ENCODE measurements at places on chromosomes 5 and 9. TPM values are rescaled to one million over a fixed set of nuclear protein-coding genes. Genes with fewer than 3 reads are reported as not detected.

Gene HNRNPAB
- 88.0 TPM for total RNA-seq

DNA sequence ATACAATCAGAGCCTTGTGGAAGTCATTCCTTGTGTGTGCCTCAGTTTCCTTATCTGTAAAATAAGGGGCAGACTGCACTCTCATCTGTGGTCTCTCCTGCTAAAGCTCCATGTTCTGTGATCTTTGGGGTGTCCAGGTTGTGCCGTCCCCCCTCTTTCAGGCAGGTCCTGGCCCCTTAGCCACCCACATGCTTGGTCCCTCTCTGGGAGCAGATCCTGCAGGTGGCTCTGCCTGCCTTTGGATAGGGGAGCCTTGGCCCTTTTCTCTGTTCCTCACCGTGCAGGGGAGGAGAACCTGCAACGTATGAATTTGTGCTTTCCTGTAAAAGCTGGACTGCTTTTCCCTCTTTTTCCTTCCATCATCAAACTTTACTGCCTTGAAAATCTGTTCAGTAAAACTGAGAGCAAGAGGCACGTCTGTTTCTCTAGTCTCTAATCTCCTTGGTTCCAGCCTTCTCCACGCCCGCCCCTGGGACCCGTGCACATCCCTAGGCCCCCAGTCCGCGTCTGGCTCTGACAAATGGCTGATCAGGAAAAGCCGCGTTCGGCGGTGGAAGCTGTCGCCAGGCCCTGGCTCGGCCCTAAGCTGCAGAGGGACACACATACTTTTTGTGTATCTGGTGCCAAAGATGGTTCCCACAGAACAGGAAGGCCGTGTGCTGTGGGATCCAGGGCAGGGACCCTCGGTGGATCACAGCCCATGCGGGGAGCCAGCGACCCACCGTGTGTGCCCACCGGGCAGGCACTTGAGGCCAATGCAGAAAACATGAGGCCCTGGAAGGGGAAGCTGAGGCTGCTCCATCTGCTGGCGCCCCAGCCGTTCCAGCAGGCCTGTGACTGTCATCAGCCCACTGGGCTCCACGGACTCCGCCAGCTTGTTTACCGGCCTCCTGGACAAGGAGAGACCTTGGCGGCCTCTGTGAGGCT, 43.4 kb upstream of the COL5A1 start:
- DNase-seq, result no peak

DNA sequence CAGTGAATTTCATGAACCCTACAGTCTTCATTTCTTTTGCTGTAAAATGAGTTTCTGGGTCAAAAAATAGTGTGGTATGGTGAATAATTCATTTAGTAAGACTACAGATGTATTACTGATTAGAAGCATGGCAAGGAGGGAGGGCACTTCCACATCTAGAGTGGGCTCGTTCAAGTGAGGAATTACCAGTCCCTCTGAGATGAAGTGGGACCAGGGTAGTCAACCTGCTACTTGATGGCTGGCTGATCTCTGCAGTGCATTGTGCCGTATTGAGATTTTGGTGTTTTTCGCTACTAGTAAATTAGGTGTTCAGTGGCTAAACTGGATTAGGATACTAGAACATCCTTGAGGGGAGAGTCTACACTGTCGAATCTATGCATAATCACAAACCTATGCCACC, 10.8 kb downstream of the CDC37L1 start:
- DNase-seq, result no peak

DNA sequence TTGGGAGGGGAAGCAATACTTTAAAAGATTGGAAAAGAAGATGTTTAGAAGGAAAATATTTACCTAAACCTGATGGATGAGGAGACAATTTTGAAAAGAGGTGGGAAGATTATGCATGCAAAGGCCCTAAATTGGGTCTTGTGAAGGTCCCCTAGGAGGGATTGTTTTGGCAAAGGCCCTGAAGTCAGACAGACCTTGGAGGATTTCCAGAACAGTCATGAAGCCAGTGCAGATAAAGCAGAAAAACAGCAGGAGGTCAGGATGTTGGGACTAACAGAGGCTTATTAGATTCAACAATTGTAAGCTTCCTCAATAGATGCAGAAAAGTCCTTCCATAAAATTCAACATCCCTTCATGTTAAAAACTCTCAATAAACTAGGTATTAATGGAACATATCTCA, 361.0 kb upstream of the CDH6 start:
- DNase-seq, result no peak

DNA sequence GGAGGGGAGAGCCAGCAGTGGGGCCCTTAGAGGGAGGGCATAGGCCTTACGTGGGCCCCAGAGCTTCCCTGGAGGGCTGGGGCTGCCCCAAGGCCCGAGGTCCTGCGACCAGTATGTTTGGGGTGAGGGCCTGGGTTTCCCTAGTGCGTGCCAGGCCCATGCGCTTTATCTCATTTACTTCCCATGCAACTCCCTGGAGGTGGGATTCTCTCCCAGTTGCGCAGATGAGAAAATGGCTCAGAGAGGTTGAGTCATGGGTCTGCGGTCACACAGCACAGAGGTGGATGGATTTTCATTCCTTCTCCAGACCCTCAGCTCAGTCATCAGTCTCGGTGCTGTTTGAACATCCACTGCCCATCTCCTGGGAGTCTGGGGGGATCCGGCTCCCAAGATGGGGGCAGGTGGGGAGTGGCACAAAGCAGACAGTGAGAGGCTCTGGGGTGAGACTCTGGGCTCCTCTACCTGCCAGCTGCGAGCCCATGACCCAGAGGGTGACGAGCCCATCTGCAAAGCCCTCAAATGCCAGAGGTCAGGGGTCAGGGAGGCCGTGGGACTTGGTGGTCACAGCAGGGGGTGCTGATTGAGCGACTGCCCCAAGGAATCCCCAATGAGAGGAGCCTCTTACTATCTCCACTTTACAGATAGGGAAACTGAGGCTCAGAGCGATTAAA, 171.2 kb downstream of the GAPVD1 start:
- no peak for DNase-seq

GRCh38 chr5:64176301-64176700, 10.7 kb downstream of the RNF180 start:
- DNase-seq, result no peak

- no peak for DNase-seq
These were observed 70.0 kb upstream of the PPP1R26 start for GRCh38 chr9:135409286-135410200.

Gene SDHA
- total RNA-seq, result 184 TPM

- no peak for DNase-seq
These were observed 193.9 kb downstream of the ZNF608 start for GRCh38 chr5:124552526-124552925.

DNA sequence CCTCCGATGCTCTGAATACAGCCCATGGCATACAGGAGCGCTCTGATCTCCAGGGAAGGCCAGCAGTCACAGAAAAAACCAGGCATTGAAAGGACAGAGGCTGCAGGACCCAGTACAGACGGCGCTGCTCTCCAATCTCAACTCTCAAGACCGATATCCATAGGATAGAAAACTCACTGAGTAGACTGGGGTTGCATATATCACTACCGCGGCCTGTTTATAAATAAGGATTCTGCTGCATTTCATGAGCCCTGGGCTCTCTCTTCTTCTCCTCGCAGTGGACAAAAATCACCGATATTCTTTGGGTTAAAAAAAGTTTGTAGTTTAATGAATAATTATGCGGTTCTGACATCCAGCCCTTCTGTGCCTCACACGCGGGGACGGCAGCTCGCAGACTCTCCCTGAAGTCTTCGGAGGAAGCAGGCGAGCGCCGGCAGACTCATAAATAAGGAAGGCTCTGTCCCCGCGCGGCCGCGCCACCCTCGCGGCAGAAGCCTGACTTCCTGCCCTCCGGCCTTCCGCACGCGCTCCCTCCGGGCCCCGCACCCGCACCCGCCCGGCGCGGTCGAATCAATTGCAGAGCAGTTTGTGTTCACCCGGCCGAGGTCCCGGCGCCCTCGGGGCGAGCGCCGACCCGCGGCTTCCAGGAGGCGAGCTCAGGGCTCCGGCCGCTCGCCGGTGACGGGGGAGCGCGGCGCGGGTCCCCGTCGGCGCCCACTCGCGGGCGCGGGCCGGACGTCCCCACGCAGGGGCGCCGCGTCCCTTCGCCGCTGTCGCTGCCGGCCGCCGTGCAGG, at the start of gene FAM78A:
Gene FAM78A (minus strand): TSS at position 417 of the 795 bp plus-strand sequence. CDS start 331 bp downstream, at position 86.
- DNase-seq, result no peak

Measured in myocyte (in vitro differentiated cells).